ENCODE measurements at places on chromosomes 2 and 18. TPM values are rescaled to one million over a fixed set of nuclear protein-coding genes. Genes with fewer than 3 reads are reported as not detected.
A peak's percentile ranks its signal among the peaks of the same experiment; 100 is the strongest.

- no peak for DNase-seq
These were observed 275.9 kb upstream of the GCFC2 start for GRCh38 chr2:75986617-75987016.

- no peak for DNase-seq
These were observed 264.2 kb downstream of the LNPK start for GRCh38 chr2:175737722-175738361.

GRCh38 chr2:43251171-43251731, 24.8 kb upstream of the ZFP36L2 start:
- no peak for DNase-seq

NAPG gene
- total RNA-seq: 28.1 TPM

BCL2 gene
- total RNA-seq: 21.9 TPM

GRCh38 chr2:18132697-18133096, 254.2 kb downstream of the KCNS3 start:
- no peak for DNase-seq

DNA sequence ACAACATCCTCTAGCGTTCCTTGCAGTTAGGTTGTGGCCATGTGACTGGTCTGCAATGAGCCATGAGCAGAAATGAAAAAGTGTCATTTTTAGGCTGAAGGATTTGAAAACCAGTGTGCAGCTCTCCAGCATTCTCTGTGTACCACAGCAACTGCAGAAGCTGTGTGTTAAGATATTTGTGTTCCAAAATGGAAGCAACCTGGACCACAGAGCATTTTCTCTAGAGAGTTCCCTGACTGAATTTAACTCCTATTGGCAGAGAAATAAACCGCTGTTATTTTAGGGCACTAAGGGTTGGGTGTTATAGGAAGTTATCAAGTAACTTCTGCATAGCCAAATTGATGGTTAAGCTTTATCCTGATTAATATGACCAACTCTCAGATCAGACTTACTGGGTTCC, 257.2 kb upstream of the THUMPD2 start:
- no peak for DNase-seq

GRCh38 chr18:59343926-59344325, 15.1 kb downstream of the LMAN1 start:
- DNase-seq: no peak

DNA sequence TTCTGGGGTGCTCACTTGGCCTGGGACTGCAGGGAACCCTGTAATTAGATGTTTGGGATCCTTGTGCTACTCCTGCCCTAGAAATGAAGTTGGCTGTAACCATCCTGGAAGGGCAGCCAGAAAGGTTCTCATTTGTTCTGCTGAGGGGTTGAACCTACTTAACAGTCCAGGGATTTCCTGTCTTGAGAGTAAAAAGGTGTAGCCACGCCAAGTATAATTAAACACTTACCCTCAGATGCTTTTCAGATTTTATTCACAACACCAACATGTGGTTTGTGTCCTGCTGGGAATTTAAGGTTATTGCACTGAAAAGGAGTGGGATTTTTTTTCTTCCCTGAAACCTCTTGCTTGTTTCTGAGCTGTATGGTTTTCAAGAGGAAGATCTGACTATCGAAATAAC, 222.4 kb upstream of the APCDD1 start:
- no peak for DNase-seq

DNA sequence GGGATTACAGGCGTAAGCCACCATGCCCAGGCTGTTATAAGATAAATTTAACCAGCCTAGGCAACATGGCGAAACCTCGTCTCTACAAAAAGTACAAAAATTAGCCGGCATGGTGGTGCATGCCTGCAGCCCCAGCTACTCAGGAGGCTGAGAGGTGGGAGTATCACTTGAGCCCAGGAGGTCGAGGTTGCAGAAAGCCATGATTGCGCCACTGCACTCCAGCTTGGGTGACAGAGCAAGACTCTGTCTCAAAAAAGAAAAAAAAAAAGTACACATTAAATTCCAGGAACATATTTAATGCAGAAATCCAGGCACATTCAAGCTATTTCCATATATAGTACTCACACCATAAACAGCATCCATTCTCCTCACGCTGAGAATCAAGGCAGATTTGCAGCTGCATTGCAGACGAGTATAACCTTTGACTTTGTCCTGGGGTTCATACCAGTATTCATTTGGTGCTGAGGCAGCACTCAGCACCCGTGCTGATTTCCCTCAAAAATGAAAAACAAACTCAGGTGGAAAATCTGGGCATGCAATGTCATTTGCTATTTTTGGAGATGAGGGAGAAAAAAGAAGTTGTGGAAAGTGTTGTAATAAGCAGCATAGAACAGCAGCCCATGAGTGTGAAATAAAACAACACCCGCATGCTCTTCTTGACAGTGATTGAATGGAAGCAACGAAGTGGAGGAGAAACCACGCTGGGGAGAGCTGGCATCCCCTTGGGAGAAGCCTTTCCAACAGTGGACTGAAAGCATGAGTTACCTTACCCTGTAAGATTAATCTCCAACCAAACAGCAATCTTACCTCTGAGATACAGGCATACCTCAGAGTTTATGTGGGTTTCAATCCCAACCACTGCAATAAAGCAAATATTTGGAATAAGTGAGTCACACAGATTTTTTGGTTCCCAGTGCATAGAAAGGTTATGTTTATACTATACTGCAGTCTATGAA, 46.8 kb upstream of the ANXA4 start:
- no peak for DNase-seq

DNA sequence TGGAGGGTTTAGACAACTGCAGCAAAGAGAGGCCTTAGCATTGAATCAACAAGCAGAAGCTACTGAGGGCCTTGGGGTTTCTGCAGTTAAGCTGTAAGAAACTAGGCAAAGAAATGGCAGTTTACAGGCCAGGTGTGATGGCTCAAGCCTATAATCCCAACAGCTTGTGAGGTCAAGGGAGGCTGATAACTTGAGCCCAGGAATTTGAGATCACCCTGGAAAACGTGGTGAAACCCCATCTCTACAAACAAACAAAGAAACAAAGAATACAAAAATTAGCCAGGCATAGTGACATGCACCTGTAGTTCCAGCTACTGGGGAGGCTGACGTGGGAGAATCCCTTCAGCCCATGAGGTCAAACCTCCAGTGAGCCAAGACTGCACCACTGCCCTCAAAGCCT, 421.6 kb upstream of the CHST9 start:
- no peak for DNase-seq

DNA sequence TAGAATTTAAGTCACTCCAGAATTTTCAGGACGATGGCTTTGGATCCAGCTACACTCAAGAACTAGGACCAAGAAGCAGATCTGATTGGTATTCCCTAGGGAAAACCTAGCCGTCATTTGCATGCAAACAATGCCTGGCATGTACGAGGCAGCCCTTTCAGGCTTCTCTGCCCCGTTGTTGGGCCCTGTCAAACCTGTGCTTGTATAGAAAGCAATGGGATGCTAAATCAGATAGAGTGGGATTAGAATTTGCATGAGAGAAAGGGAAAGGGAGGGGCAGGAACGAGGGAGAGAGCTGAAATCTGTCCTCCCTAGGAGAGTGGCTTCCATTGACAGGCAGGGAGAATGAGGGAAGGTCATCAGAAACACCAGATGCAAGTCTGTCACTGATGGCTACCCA, 28.6 kb downstream of the ARID5A start:
- DNase-seq: no peak

DNA sequence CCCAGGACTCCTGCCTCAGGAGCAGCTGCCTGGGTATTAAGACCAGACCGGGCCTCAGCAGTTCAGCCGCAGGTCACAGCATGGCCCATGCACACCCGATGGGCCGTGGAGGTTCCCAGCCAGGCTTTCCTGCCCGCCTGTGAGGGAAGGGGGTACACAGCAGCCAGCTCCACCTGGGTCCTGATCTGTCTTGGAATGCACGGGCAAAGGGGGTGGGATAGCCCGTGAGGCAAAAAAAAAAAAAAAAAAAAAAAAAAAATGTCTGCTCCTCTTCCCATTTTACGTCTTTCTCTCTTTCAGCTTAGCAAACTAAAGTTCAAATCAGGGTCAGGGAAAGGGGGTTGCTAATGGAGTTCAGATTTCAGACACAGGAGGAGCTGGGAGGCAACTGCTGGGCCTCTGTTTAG, 385.2 kb downstream of the TNS1 start:
- no peak for DNase-seq

FHOD3 gene
- 3.8 TPM for total RNA-seq

GRCh38 chr2:203891474-203891873, 23.9 kb downstream of the CTLA4 start:
- no peak for DNase-seq

ASB18 gene
- not detected for total RNA-seq

- no peak for DNase-seq
These were observed 181.3 kb upstream of the SRD5A2 start for GRCh38 chr2:31762085-31762484.

GRCh38 chr2:240957656-240958365, 40.6 kb upstream of the SNED1 start:
- DNase-seq: peak; percentile 68

- DNase-seq: no peak
These were observed 386.5 kb upstream of the DCC start for GRCh38 chr18:51953521-51953920.

DNA sequence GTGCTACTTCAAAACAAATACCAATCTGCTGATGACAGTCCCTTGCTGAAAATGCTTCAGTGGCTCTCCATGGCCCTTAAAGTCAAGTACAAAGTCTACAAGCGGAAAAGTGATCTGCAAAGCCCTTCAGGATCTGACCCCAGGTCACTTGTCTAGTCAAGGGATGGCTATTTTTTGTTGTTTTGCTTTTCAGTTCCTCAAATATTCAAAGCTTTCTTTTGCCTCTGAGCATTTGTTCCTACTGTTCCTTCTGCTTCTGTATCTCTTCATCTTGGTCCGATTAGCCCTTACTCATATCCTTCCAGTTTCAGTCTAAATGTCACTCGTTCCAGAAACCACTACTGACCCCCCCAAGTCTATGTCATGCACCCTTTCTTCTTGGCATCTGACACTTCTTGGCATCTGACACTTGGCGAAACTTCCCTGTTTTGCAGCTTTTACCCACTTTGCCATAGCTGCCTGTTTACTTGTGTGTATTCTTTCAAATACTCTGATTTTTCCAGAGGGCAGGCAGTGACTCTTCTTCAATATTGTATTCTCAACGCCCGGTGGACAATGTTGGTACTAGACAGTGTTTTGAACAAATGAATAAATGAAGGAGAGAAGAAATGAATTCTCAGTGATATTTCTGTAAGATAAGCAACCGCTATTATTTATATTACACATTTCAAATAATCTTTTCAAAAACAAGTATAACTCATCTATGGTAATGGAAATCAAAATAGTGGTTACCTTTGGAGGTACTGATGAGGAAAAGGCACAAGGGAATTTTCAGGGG, 175.9 kb upstream of the FN1 start:
- no peak for DNase-seq

- DNase-seq: no peak
These were observed 15.3 kb upstream of the THSD7B start for GRCh38 chr2:136750065-136750464.

DNA sequence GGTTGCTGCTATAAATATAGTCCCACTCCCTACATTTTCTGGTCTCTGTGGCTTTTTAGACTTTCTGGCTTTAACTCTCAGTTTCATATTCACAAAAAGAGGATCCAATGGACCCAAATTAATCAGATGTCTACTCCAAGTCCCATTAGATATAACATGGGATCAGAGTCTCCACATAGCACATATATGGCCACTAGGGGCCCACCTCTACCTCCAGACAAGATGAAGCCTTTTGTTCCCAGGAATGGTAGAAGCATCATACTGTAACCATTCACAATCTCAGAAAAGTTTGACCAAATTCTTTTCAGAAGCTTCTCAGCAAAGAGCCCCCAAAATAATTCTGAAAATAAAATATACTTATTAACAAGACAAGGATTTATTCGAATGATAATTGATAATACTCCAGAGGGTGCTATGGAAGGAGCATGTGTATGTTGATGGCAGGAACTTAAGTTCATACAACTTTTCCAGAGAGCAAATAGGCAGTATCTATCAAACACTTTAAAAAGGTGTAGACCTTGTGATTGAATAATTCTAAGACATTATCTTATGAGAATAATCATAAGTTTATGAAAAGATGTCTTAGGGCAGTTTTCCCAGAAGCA, 382.3 kb upstream of the CRIM1 start:
- no peak for DNase-seq

- DNase-seq: no peak
These were observed 81.8 kb upstream of the ADAM23 start for GRCh38 chr2:206361407-206362045.

GRCh38 chr2:29068513-29068912, 5.8 kb downstream of the PCARE start:
- no peak for DNase-seq

DNA sequence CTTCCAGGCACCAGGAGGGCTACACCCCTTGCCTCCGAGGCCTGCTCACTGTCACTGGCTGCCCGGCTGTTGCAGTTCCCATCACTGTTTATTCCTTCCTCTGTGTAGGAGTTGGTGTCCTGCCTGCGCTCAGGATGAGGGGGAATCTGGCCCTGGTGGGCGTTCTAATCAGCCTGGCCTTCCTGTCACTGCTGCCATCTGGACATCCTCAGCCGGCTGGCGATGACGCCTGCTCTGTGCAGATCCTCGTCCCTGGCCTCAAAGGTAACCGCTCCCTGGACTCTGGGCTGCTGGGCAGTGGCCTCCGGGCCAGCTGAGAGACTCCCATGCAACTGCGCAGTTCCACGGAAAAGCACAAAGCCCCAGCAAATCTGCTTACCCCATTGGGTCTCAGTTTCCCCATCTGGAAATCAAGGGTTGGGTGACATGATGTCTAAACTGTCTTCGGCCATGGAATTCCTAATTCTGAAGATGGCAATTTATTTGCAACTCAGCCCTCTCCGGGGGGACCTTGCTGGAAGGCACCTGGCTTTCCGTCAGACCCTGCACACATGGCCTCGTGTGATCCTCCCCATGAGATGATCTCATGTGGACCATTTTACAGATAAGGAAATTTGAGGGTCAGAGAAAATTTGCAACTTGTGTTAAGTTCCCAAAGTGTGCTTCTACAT, 9.4 kb downstream of the COLEC11 start:
- DNase-seq: no peak

C2orf49 gene
- 25.8 TPM for total RNA-seq

DNA sequence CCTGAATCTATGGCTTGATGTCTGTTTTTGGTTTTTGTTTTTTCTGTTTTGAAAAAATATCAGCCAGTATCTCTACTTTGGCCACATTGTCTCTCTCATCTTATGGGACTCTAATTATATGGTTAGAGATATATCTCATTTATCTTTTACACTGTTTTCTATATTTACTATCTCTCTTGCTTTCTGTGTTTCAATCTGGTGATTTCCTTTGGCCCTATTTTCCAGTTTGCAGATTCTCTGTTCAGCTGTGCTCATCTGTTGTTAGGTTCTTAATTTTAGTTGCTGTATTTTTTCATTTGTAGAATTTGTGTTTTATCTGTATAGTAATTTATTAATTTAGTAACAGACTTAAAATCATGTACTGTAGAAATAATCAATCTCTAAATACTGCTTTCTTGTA, 41.3 kb upstream of the ELAC1 start:
- no peak for DNase-seq

- no peak for DNase-seq
These were observed 142.1 kb downstream of the PHLPP1 start for GRCh38 chr18:62857263-62857976.

Data from type B pancreatic cell (in vitro differentiated cells).